ENCODE measurements at places on chromosomes 6 and 20.

- DNase-seq, result no peak
Measured at GRCh38 chr6:127514773-127515227, 4.3 kb downstream of the MTCL3 start.

GRCh38 chr20:38604873-38605303 is 3.3 kb downstream of the ARHGAP40 start:
- DNase-seq, result no peak

- no peak for DNase-seq
Measured at GRCh38 chr6:96911171-96911570, 13.4 kb upstream of the KLHL32 start.

DNA sequence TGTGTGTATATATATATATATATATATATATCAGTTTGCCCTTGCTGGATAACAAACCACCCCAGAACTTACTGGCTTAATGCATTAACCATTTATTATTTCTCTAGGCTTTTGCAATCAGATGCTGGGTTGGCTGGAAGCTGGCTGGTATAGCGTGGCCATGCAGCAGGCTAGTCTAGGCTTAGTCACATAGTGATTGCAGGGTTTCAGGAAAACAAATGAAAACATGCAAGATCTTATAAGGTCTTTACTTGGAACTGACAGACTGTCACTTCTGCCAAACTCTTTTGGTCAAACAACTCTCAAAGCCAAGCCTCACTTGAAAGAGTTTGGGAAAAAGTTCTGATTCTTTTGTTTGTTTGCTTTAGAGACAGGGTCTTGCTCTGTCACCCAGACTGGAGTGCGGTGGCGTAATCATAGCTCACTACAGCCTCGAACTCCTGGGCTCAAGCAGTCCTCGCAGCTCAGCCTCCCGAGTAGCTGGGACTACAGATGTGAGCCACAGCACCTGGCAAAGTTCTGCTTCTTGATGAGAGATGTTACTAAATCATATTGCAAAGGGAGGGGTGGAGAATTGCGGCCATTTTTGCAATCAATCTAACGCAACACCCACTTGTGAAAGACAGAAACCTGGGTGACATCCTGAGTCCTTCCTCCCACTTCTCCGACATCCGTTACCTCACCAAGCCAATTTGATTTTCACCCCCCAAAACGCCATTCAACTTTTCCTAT is 74.6 kb upstream of the RNF24 start:
- no peak for DNase-seq

Measured in GM12892 (cell line).